ENCODE measurements at places on chromosomes 13 and 19. TPM values are rescaled to one million over a fixed set of nuclear protein-coding genes. Genes with fewer than 3 reads are reported as not detected.

- no peak for DNase-seq
Measured at GRCh38 chr19:18408053-18408476, 10.6 kb upstream of the LRRC25 start.

- DNase-seq = no peak
Measured at GRCh38 chr19:49691243-49692146, 579 bp downstream of the CPT1C start.

DNA sequence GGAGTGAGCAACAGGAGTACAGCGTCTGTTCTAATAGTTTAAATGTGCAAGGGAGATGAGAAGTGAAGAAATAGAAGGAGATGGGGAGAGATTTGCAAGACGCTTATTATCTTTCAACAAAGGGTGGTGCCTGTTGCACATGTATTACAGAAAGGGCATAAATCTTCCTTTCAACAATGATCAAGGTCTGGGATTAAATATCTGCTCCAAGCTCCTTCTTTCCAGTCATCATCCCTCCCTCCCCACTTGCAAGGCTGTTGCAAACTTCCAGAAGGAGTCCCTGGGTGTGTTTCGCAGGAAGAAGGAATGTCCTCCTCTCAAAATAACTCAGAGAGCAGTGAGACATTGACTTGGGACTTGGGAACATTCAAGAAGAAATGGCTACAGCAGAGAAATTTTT lies 63.5 kb upstream of the MYCBP2 start:
- no peak for DNase-seq

DNA sequence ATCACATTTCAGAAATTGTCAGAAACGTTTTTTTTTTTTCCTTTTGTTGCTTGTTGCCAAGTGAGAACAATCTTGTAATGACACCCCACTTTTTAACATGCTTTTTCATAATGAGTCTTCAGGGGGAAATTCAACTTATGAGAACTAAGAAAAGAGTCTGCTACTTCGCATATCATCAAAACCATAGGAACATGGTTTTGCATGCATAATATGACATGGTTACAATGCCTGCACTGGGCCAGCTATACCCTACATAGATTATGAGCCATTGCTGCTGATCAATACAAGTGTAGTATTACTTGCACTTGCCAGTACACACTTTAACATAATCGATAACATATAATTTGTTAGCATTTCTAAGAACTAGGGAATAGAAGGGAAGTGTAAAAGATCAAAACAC lies 191.0 kb upstream of the NBEA start:
- no peak for DNase-seq

GRCh38 chr19:49201042-49201441 lies 43.5 kb downstream of the TRPM4 start:
- DNase-seq = no peak

DNA sequence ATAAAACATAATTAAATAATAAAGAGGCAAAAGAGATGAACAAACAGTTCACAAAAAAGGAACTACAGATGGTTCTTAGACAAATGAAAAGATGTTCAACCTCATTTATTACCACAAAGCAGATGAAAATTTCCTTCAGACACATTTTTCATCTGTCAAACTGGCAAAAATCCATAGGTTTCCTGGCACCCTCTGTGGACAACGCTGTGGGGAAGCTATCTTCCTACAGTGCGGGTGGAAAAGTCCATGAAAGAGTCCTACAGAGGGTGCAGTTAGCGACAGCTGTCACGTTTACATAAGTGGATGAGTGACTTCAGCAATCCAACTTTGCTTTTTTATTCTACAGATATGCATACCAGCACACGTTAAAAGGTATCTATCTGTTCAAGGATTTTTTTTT lies 30.3 kb upstream of the PDCD5 start:
- no peak for DNase-seq

GRCh38 chr13:41941174-41941573 lies 19.7 kb downstream of the VWA8 start:
- no peak for DNase-seq

DNA sequence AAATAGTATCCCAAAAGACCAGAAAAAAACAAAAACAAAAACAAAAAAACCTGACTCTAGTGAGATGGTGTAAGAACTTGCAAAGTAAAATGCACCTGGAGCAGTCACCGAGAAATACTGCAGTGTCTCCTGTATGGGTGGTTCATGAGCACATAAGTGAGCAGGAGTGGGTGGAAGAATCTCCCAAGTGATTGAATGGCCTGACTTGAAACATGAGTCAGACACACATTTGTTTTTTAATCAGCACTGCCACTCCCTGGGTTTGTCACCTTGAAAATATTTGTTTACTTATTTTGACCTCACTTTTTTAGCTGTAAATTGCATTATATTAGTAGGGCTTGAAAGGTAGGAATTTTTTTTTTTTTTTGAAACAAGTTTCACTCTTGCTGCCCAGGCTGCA lies 2.0 kb downstream of the ZNF431 start:
- no peak for DNase-seq

GRCh38 chr13:99514801-99515200 lies 13.5 kb downstream of the TM9SF2 start:
- DNase-seq = no peak

- no peak for DNase-seq
Measured at GRCh38 chr13:105213512-105213911, 1322.0 kb downstream of the EFNB2 start.

DNA sequence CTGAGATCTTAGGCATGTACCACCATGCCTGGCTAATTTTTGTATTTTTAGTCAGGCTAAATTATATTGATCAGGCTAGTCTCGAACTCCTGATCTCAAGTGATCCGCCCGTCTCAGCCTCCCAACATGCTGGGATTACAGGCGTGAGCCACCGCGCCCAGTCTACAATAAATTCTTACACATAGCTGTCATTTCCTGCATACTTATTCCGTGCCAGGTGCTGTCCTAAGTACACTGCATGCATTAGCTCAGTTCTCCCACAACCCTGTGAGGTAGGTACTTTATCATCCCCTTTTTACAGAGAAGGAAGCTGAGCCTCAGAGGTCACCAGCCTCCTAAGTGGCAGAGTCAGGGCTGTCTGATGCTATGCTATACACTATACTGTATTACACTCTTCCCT lies 7.2 kb upstream of the RHPN2 start:
- DNase-seq = no peak

- DNase-seq = no peak
Measured at GRCh38 chr19:8004723-8005513, 523 bp downstream of the ELAVL1 start.

DNA sequence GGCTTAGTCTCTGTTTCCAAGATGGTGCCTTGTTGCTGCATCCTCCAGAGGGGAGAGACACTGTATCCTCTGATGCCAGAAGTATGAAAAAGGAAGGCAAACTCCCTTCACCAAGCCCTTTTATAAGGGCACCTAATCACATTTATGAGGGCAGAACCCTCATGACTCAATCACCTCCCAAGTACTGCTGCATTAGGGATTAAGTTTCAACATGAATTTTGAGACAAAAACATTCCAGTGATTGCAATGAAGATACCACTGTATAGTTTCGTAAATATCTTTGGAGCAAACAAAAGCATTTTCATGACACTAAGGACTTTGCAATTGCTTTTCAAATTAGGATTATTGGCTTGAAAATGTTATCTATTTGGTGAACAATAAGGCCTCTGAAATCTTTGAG lies 63.8 kb downstream of the RNF17 start:
- no peak for DNase-seq

DNA sequence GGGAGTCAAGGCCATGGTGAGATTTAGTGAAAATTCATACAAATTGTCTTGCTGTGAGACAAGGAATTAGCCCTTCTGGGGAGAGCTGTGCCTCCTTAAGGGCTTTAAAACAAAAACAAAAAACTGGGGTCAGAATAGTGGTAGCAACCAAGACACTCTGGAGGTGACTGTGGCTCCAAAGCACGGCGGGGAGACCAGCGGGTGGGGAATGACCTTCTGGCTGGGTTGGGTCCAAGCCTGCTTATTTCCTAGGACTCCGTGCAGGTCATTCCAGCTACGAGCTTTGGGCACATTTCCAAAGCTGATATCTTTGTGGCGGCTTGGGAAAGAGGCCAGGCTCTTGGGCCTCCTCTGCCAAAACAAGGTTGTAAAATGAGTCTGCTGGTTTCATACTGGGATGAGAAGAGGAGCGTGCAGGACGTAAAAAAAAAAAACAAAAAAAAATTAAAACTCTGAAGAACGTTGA lies 348.3 kb downstream of the UQCRFS1 start:
- no peak for DNase-seq

- DNase-seq = no peak
Measured at GRCh38 chr19:30566681-30567420, 194.7 kb downstream of the ZNF536 start.

GPR180 gene
- 3.8 TPM for total RNA-seq

PGLYRP2 gene
- not detected for total RNA-seq

PRR22 gene
- 0.67 TPM for total RNA-seq

CGB8 gene
- not detected for total RNA-seq

ADAMTSL5 gene
- total RNA-seq = 27.2 TPM

METTL21C gene
- total RNA-seq = not detected

LHFPL6 gene
- 57.2 TPM for total RNA-seq

Measured in right atrium auricular region (tissue), 2 donors.